GM23338 (cell line): ENCODE measurements at places on chromosomes 2 and 18.

DNA sequence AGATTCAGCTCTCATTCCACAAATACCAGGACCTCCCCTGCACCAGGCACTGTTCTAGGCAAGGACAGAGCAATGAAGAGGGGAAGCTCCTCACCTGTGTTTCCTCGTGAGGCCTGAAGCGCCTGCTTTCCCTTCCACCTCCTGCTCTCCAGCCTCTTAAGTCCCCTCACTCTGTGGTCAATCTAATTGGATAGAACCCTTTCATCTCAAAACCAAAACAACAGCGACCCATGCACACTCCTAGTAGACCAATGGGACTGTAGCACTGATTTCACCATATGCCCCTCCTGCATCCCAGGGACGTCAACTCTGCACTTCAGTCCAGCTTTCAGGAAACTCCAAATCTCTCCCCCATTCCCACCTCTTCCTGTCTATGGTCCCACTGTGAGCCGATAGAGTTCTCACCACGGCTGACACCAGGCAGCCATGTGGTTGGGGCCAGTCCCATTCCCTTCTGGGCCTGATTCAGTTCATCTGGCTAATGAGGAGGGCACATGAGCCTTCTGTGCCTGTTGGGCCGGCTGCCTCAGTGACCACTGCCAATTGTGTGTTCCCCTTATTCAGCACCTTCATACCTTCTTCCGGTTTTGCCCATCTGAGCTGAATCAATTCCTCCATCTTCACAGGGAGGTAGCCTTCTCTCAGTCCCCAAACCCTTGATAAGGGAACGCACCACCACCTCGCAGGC is 33.3 kb upstream of the MAT2A start:
- no peak for DNase-seq

DNA sequence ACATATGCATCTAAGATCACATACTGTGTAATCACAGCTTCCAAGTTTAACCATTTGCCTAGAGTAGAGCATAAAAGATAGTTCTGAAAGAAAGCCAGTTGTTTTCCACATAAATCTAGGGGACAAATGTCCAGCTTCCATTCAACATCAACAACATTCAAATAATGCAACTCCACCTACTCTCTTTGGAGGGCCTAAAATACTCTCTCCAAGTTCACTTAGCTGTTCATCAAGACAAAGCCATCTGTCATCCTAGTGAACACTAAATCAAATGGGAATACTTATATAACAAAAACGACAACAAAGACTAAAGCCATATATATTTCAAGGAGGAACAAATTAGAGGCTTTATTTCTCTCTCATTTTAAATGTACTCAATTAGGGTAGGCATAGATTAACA is 221.5 kb upstream of the CDH2 start:
- DNase-seq, result no peak

DNA sequence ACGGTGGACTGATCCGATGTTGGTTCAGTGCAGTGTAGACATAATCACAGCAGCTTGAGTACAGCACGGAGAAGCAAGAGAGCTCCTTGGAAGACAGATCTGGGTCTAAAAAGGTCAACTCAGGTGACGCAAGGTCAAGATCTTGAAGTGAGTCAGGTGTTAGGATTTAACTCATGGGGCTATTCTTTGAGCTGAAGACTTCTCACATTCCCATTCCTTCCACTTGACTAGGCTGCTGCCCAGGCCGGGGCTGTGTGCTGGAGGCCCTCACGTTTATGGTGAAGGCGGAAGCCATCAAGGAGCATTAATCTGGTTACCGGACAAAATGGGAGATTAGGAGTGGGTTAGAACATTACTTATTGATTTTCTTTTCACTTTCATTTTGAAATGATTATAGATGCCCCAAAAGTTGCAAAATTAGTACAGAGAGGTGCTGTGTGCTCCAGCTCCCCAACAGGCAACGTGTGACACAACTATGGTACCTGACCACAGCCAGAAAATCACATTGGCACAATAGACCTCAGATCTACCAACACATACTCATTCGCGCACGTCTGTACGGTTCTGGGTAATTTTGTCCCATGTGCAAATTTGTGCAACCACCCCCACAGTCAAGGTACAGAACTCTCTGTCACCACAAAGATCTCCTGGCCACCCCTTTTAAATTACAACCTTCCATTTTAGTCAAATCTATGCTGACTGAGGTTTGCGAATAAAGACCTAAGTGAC is 77.6 kb upstream of the SEC11C start:
- DNase-seq, result no peak

DNA sequence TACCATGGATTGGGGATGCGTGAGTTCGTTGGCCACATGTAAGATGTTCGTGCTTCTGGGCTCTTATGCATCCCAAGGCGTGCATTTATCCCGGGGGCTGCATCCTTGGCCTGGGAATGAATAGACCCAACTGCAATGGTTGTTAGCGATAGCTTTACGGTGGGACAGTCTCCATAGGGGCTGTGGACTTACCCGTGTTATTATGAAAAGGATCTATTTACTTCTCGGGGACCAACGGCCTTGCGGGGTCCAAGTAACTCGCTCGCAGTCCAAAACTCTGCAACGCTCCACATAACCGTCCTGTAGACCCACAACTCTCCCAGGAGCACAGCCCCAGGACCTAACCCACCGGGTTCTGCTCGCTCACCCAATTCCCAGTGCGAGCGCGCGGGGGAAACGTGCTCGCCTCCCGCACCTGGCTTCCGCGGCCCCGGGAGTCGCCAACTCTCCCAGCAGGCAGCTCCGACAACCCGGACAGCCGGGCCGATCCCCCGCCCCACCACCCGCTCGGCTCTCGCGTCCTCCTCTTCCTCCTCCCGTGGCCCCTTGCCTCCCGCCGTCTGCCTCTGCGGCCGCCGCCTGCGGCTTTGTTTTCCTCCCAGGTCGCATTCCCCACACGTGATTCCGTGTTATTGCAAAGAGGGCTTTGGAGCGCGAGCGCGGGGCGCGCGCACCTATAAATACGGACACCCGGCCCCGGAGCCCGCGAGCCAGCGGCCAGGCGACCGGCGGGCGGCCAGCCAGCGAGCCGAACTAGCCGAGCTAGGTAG is at the start of gene CABLES1:
Gene CABLES1, plus strand, starts transcription at position 706 of the 770 bp plus-strand sequence. CDS start 278 bp downstream, outside the sequence.
- DNase-seq, result peak; percentile 69

DNA sequence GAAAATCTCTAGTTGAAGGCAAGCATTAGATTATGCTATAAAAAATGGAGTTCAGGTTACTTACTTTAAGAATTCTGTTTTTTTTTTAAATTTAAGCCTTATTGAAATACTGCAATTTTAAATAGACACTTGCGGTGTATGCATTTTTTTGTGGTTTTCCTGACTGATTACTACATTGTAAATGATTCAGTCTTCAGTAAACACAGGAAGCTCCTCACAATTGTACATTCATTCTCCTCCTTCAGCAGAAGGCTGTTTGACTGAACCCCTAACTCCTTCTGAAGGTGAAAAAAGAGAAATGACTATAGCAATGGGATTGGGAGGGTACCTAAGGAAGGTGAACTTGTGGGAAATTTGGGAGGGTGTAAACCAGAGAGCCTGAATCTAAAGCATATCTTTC is 136.1 kb downstream of the GCA start:
- DNase-seq, result no peak

- peak; percentile 53 for DNase-seq
These were observed 484.2 kb upstream of the NRP2 start for GRCh38 chr2:205198140-205198525.

DNA sequence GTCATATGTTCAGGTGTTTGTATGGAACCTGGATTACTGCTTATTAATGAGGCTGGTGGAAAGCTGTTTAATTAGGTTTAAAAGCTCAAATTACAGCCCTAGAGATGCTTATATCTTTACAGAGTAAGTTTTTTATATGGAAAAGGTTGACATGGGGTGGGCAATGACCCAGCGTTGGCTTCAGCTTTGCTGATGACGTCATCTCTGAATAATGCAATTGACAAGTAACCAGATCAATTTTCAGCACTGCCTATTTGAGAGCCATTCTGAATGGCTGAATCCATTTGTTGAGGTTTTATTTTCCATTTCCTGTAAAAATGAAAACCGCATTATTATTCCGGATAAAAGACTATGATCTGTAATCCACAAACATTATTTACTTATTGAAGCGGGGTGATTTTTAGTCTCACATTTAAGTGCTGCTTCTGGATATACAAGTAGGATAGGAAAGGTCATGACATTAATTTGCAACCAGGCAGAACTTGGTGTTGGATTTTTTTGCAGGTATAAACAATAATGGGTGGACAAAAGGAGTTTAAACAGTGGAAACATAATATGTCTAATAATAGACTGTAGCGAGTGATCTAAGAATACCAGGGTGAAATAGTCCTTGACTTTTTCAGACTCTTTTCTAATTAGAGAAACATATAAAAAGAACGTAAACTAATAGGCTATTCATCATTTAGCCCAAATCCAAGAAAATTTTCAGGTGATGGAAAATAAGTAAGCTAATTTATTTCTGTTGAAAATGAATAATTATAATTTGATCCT is 2.7 kb downstream of the PPP1R1C start:
- no peak for DNase-seq

GRCh38 chr18:34977838-34978532 is 63.2 kb upstream of the MAPRE2 start:
- DNase-seq, result peak; percentile 84

DNA sequence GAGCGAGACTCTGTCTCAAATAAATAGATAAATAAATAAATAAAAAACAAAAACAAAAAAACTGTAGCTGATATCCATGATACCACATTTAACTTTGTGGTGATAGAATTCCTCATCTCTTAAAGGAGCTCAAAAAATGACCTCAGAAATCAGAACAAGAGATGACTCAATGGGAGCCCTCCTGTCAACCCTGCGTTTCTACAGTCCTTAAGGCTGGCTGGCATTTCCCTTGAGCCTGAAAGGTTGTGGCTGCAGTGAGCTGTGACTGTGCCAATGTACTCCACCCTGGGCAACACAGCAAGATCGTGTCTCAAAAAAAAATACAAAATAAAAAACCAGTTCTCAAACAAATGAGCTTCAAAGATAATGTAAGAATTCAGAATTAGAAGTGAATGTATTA is 40.4 kb downstream of the CHST9 start:
- DNase-seq, result no peak

GRCh38 chr2:229616433-229616832 is 97.9 kb downstream of the DNER start:
- DNase-seq, result no peak

DNA sequence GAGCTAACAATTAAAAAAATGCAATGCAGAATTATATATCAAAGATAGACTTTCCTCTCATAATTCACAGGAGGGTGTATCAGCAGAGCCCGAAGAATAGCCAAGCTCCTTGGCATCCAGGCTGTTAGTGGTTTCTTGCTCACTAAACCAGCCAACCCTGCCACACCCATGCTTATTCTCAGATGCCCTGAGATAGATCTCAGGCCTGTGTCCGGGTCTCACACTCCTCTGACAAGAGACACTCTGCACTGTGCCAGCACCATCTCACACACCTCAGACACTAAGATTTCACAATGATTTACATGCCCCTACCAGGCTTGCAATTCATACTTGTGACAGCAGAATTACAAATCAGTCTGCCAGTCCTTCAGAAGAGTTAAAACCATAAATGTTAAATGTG is 64.5 kb downstream of the OSBPL1A start:
- DNase-seq, result no peak

- peak; percentile 30 for DNase-seq
These were observed 35.4 kb downstream of the INPP4A start for GRCh38 chr2:98479959-98480524.

DNA sequence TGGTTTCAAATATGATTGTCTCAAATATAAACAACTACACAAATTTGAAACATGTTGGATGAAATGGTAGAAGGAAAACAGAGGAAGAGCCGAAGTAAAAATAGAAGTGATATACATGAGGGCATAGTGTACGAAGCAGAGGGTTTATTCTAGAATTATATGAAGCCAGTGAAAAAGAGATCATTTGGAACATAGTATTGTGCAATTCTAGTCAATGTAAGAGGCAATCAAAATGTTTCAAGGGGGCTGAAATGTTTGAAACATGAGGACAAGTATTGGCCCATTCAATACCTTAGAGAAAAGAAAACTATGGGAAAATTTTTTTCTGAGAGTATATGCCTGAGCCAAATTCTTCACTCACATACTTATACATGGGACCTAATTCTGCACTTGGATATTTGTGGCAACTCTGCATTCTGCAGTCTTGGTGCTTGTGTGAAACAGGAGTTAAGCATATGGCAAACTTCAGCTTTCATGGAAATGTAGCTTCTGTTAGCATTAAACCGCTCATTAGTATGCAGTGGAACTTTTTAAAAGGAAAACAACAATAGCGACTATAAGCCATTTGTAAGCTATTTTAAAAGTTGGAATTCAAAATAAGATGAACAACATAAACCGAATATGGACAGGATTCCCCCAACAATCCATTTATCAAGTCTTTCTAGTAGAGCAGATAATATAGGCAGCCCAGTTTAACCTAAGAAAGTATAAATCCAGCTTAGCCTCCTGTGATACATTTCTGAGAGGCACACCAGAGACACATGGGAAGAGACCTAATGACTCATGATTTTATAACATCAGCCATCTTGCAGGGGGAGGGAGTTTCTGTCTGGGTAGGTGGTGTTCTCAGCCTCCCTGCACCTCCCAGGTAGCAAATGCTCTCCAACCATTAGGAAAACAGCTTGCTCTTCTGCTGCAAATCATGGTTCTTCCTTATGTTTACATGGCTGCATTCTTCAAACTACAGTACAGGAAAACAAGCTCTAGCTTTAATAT is 197.8 kb downstream of the PAX3 start:
- DNase-seq, result no peak

GRCh38 chr18:52716973-52717372 is 377.0 kb downstream of the DCC start:
- DNase-seq, result peak; percentile 24

GRCh38 chr2:36458106-36458505 is 102.5 kb downstream of the CRIM1 start:
- peak; percentile 64 for DNase-seq

DNA sequence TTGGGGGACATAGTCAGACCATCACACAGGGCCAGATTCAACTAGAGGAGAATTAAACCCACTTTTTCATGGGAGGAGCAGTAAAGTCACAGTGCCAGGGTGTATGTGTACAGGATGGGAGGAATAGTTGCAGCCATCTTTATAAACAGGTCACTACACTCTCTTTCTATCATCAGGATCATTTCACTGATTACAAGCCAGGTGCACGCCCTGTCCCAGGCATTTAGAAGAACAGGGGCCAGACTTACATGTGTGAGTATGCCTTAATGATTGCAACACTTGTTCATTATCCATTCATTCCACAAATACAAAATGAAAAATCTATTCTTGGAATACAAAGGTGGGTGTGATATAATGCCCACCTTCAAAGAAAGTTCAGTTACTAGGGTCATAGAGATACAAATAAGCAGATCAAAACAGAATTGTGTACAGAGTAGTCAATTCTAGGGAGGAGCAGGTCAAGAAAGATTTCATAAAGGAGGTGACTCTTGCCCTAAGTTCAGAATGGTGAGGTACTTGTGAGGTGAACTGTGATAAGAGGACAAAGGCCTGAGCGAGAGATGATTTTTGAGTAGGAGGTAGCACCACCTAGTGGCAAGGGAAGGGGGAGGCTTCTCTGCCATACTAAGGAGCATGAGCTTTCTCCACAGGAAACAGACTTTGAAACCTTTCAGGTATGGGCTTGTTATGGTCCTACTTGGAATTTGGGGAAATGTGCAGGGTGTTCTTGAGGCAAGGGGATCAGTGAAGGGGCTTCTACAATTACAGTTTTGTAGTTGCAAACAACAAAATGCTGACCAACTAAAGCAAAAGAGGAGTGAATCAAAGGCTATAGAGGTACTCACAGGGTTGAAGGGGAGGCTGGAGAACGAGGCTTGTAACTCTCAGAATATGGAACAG is 156.3 kb downstream of the SUCLG1 start:
- DNase-seq, result peak; percentile 78

- DNase-seq, result peak; percentile 95
These were observed 1.7 kb upstream of the POLR2D start for GRCh38 chr2:127859712-127860085.

- peak; percentile 36 for DNase-seq
These were observed 145.1 kb upstream of the CDH19 start for GRCh38 chr18:66749030-66749429.
